ENCODE measurements at places on chromosomes 16 and 17.

DNA sequence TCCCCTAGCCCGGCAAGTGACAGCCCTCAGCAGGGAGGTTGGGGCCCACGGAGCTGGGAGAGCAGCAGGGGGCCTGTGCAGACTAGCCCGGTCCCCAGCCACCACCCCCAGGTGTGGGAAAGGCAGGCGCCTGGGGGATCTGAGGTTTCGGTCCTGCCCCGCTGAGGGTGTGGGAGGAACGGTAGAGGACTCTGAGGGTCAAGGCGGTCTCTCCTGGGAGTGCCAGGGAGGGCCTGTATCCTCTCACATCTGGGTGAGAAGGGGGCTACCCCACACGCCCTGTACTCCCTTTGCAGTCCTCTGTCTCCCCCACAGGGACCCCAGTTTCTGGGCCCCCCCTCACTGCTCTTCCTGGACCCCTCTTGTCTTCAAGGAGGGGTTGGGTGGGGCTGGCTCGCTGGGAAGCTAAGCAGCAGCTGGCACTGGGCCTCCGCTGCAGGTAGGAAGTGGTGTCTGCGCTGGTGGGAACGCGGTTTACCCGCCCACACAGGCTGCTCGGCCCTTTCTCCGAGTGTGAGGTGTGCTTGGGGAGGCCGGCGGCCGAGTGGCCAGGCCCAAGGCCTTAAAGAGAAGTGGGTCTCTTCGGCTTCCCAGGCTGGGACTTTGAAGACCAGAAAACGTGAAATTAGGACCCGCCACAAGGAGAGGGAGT lies 15.4 kb downstream of the CD7 start:
- DNase-seq: no peak

DNA sequence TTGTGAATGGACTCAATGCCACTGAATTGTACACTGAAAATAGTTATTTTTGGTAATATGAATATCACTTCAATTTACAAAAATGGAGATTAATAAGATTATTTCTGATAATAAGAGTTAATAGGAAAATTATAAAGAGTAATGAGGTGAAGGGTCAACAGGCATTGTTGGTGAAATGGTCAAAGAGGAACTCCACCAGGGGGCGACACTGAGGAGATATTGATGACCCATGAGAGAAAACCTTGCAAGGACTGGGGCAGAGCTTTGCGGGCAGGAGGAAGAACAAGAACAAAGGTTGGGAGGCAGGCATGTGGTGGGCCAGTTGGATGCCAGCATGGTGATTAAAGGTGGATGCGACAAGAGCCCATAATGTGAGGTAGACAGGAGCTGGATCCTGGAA lies 74.0 kb upstream of the XYLT1 start:
- DNase-seq: no peak

- DNase-seq: no peak
Measured at GRCh38 chr17:79788455-79788854, 8.4 kb downstream of the CBX8 start.

GRCh38 chr16:89565506-89566372 lies 5.3 kb downstream of the RPL13 start:
- peak; percentile 93 for DNase-seq

DNA sequence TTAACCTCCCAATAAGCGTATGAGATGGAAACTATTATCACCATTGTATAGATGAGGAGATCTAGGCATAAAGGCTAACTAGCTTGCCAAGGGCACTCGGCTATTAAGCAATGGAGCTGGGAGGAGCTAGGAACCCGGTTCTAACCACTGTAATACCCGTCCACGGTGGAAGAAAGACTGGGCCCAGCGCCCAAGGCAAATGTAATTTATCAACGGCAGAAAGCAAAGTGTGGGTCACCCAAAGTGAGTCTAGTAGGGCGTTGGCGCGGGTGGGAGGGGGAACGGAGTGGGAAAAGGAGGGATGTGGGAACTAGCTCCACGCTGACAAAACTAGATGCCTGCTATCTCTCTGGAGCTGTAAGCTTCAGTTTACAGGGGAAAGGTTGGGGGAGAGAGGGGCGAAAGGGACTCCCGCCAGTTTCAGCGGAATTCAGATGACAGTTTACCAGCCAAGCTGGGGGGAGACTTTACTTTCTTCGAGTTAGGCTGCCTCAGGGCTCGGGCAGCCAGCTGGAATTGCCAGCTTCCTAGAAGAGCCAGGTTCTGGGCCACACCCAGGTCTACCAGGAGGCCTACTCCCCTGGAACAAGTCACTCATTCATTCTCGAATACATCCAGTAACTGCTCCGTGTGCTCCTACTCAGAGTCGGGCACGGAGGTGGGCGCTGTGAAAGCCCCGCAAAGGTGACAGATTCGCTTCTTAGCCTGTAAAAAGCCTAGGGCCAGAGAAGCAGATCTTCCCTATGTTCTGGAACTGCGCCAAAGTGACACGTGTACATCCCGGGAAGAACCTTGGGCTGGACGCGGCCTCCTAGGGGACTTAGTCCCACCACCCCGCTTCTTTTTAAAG lies 837 bp downstream of the LRRC59 start:
- no peak for DNase-seq

DNA sequence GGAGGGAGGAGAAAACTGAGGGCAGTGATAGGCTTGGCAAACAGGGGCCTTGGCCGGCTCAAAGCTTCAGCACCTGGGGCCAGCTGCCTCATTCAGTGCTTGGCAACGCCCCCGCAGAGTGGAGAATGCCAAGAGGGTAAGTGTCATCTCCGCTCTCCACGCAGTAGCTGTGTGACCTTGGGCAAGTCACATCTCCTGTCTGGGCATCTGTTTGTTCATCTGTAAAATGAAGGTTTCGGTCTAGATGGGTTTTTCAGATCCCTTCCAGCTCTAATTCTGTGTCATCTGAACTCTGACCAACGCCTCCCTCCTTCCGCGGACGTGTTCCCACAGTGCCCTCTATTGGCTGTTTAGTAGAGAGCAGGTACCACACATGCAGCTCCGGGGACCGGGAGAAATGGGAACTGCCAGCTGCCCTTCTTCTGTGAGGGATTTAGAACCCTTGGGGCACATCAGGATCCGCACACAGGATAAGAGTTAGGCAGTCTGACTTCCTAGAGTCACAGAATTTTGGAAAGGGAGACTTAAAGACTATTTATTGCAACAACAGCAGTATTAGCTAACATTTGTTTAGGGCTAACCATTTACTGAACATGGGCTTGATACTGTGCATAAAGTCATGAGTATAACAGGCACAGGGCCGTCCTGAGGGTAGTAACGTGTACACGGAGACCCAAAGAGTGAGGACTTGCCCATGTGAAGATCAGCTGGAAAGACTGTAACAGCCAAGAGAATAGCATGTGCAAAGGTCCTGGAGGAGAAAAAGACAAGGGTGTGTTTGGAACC lies 26.8 kb downstream of the GP2 start:
- peak; percentile 14 for DNase-seq

DNA sequence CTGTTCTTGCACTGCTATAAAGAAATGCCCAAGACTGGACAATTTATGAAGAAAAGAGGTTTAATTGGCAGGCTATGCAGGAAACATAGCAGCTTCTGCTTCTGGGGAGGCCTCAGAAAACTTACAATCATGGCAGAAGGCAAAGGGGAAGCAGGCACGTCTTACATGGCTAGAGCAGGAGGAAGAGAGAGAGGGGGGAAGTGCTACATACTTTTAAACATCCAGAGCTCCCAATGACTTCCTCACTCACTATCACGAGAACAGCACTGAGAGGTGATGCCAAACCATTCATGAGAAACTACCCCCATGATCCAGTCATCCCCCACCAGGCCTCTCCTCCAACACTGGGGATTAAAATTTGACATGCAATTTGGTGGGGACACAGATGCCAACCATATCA lies 13.3 kb downstream of the WFIKKN2 start:
- DNase-seq: no peak

GRCh38 chr16:64705443-64705842 lies 416.4 kb downstream of the CDH11 start:
- no peak for DNase-seq

DNA sequence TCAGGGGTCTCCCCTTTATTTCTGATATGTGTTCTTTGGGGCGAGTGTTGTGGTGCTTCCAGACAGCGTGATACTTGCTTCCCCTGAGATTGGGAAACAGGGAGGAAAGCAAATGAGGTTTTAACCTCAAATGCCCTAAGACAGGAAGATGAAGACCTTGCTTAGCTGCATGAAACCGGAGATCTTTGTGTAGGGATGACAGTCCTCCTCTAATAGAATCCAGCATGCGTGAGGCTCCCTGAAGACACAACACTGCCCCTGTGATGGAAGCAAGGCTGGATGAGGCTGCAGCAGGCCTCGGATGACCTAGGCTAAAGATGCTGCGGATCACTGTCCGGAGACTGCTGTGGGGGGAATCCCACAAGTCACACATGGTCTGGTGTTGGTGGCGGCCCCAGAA lies 491.0 kb downstream of the CDH13 start:
- DNase-seq: no peak

DNA sequence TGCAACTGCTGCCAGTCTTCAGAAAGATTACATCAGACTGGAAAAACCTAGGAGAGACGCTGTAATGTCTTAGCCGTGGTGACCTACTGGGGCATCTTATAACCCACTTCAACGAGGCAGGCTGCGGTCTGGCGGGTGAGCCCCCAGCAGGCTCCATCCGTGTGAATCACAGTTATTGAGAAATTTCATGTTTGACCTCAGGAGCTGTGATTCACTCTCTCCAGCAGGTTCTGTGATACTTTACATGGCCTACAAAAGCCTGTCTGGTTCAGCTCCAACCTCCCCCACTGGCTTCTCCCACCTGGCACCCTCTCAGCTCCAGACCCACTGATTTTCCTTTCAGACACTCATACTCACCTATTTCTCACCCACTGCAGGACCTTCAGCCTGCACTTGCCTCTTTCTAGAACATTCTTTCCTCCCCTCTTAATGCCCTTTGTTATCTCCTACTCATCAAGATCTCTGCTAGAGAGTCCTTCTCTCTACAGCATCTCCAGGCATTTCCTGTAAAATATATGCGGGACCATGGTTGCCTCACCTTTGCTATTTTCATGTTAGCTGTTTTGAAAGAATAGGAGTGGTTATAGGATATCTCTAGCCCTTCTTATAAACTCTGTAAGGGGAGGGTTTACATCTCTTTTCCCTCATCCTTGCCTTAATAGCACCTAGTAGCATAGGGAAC lies 227.9 kb downstream of the MAF start:
- DNase-seq: no peak

GRCh38 chr16:64771273-64771672 lies 350.6 kb downstream of the CDH11 start:
- no peak for DNase-seq

DNA sequence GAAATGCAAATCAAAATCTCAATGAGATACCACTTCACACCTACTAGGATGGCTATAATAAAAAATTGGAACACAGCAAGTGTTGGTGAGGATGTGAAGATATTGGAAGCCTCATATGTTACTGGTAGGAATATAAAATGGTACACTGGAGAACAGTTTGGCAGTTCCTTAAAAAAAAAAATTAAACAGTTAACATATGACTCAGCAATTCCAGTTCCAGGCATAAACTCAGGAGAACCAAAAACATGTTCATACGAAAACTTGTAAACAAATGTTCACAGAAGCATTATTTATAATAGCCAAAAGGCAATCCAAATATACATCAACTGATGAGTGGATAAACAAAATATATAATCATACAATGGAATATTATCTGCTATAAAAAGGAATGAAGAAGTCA lies 28.2 kb downstream of the ZNF652 start:
- no peak for DNase-seq

DNA sequence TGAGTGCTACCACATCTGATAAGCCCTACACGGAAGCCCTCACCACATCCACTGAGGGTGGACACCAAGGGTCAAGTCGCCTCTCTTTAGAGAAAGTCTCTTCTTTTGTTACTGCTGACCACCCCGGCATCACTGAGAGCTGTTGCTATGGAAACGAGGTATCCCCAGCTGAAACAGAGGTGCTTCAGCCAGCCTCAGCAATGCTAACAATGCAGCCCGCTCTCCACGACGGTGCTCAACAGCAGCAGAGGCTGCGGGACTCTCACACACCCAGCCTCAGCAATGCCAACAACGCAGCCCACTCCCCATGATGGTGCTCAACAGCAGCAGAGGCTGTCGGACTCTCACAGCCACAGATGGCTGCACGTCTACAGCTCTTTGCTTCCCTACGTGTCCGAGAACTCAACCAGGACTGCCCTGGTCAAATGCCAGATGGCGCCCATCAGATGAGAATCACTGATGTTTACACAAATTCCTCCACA lies 41.4 kb downstream of the VPS53 start:
- no peak for DNase-seq

DNA sequence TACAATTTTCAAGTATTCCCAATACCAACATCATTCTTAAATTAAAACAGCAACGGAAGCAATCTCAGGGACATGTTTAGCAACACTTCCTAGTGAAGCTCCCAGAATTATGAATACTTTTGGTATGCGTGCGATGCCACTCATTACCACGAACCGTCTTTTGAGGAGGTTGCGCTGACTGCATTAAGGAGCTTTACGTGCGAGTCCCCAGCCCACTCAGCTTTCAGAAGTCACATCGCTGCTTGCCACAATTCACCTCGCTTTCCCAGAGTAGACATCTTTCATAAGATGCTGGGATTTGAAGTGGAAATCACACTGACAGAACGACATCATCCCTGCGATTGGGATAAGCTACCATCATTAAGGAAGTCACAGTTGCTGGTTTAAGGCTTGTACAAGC lies 441.6 kb upstream of the HSBP1 start:
- no peak for DNase-seq

DNA sequence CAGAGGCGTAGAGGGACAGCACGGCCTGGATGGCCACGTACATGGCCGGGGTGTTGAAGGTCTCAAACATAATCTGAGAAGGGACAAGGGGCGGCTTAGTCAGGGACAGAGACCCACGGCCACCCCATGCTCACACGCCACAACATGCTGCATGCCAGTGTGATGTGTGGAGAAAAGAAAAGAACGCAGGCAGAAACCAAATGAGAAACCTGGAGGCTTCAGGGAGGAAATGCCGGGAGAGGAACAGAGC lies 1.1 kb downstream of the ACTG1 start:
- DNase-seq: no peak

DNA sequence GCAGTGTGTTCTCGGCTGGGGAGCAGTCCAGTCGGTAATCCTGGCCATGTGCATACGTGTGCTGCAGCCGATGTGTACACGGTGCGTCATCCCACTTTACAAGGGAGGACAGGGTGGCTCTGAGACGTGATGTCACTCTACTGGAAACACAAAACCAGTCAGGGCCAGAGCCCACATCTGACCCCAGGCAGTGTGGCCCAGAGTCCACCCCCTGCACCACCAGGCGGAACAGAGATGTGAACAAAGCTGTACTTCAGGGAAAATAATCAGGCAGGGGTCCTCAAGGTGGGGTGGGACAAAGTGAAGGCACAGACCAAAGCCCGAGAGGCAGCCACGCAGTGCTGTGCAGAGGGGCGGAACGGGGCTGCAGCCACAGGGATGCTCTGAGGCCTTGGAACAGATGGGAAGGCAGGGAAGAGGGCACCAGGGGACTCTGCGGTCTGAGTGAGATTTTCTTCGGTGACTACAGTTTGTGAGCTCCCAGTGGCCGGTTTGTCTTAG lies 181.5 kb downstream of the ZNF423 start:
- no peak for DNase-seq

DNA sequence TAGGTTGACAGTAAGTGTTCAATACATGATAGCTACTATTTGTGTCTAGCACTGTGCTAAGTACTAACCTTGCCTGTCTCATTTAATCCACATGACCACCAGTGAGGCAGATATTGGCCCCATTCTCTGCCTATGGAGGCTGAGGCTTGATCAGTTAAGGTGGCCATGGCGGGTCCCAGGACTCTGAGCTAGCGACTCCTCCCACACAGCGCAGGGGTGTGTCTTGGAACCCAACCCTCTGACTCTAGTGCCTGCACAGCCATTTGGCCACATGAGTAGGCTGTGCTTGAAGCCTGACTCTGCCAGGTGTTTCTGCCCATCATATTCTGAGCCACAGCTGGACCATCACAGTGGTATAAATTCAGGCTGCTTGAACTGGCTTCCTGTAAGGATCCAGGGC lies 6.4 kb downstream of the NHERF1 start:
- no peak for DNase-seq

Measured in 8988T (cell line).